ENCODE measurements at places on chromosomes 12 and 14. TPM values are rescaled to one million over a fixed set of nuclear protein-coding genes. Genes with fewer than 3 reads are reported as not detected.

DNA sequence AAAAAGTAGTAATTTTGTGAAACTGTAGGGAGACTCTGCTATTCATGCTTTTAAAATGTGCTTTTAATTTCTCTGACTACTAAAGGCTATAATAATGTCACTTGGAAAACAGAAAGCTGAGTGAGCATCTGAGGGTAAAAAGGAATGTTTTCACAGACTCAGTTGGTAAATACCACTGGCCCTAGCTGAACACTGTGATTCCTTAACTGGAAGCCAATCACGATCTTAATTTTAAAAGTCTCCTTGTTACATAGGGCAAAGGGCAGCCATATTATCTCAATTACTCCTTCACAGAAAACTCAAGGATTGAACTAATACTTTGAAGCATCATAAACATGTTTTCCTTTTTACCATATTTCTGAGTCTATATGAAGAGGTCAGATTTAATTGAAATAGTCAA lies 41.9 kb downstream of the PAWR start:
- no peak for DNase-seq

DNA sequence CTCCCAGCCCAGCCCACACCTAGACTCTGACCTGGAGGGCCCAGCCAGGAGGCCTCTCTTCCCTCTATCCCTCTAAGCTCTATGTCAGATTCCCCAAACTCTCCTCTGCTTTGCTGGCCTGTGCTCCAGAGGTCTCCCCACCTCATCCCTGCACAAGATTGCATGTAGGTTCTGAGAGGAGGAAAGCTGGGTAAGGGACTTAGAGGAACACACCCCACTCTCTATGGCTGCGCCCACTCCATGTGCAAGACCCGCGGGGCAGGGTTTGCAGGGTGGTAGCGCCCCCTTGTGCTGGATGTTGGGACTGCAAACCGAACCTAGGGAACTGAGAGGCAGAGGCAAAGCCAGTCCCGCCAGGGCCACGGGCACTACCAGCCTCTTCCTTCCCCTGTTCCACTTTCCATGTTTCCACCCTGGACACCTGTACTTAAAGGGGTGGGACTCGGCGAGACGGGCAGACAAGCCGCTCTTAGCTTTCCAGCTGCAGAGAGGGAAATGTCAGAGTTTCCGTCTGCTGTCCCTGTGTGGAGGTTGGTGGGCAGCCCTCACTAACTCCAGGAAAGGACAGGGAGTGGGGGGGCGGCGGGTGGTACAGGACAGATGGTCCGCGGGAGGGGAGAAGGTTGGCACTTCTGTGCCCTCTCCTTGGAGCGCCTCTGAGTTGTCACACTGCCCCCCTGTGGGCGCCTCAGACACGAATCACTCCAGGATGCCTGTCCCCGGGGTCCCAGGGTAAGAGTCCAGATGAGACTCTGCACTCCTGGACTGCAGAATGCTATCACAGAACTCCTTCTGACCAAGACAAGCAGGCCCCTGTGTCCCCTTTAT lies 16.8 kb downstream of the MMP14 start:
- no peak for DNase-seq

GRCh38 chr12:47876440-47876960 lies 28.3 kb downstream of the VDR start:
- no peak for DNase-seq

GRCh38 chr12:66409195-66409871 lies 107.0 kb downstream of the HELB start:
- no peak for DNase-seq

- DNase-seq: no peak
Measured at GRCh38 chr12:53200107-53200457, 7.0 kb downstream of the ITGB7 start.

DNA sequence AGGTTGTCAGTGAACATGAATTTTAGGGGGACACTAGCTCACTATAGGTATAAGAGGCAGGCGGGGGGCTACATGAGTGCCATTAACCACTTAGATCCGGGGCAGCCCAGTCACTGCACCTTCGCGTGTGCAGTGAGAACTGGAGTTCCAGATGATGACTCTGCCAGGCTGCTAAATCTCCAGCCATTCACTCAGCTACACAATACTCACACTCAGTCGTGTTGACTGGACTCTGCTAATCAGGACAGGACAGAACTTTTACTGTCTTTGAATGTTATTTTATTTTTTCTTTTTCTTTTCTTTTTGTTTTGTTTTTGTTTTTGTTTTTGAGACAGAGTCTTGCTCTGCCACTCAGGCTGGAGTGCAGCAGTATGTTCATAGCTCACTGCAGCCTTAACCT lies 465.6 kb downstream of the AACS start:
- no peak for DNase-seq

DNA sequence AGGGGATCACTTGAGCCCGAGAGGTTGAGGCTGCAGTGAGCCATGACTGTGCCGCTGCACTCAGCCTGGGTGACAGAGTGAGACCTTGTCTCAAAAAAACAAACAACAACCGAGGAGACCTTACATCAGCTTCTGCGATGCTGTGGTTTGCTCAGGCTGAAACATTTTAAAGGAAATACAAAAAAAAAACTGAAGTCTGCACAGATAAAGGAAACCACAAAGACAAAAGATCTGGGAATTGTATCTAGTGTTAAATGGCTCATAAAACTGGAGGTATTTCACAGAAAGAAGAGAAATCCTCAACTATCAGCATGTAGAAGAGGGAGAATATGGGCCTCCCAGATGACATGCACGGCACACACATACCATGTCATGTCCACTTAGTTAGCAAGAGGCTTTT lies 60.3 kb upstream of the VPS33A start:
- DNase-seq: no peak

GRCh38 chr12:54404061-54405004 lies 14.7 kb downstream of the ITGA5 start:
- DNase-seq: no peak

DNA sequence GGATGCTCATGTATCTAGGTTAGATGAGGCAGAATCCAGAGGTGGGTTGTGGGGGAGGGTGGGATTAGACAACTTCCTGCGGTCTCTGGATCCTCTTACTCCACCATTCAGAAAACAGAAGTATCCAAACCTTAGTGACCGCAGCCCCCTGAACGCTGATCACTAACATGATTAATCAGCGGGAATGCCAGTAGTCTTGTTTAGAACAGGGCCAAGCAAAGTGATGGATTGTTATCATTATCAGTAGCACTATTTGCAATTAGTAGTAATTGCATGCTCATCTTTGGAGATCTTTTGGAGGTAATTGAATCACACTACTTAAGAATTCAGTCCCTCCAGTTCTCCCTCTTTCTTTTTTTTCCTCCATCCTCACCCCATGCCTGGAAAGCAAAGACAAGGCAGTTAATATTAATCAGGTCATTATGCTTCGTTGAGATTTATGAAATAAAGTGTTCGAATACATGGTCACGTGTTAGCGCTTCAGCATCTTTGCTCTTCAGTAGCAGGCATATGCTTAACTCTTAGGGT lies 182.8 kb upstream of the NTF3 start:
- no peak for DNase-seq

DNA sequence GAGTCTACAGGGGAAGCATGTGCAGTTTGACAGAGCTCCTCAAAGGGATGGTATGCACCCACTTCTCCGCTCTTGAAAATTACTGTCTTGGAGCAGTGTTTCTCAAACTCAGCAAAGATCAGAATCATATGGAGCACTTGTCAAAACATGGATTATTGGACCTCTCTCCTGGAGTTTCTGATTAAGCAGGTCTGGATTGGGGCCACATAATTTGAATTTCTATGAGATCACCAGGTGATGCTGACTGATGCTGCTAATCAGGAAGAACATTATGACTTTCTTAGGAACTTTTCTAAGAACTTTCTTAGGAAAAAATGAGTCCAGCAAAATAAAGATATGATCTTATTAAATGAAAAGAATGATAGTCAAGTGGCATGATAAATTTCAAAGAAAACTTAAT lies 144.3 kb downstream of the CPNE8 start:
- no peak for DNase-seq

GRCh38 chr14:104117341-104118005 lies 20.9 kb upstream of the KIF26A start:
- no peak for DNase-seq

DNA sequence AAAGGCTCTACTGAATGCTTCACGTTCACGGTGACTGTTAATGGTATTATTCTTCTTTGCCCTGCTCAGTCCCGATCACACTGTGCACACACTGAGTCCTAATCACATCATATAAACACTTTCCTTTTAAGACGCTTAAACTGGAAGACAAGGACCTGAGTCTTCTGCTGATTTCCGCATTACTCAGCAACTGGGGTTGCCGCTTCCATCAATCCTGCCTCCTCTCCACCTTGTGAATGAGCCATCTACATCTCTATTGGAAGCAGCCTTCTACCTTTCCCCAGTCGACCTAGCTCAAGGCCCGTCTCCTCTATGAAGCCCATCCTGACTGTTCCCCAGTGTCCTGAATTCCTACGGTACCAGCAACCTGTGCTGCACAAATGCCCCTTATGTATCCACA lies 104.7 kb downstream of the NCOR2 start:
- DNase-seq: no peak

DNA sequence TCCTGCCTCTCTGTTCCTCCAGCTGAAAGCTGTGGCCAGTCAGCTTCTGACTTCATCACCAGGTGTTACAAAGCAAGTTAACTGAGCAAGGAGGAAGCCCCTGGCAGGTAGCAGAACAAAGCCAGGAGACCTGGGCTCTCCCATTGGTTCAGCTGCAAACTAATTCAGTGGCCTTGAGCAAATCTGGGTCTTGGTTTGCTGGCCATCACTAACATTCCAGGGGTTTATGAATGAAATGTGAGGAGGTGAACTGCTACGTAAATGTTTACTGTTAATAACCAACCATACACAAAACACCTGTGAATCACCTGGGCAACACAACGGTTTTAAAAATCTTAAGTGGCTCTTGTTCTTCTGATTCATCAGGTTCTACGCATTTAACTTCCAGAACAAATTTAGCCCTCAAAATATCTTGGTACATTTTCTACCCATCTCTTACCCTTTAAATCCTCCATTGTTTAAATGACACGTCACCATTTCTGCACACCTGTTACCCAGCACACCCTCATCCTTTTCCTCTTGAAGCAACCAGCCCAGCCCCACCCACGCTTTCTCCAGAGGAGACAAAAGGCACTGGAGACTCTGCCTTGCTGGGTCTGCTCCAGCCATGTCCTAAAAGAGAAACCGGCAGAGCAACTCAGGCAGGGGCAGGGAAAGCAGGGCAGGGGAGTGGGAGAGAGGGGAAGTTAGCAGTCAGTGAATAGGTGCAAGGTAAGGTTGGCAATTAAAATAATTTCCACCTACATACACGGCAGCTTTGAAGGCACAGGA lies 49.3 kb upstream of the TSPAN11 start:
- DNase-seq: no peak

- DNase-seq: no peak
Measured at GRCh38 chr14:71610149-71610548, 322.1 kb upstream of the RGS6 start.

DNA sequence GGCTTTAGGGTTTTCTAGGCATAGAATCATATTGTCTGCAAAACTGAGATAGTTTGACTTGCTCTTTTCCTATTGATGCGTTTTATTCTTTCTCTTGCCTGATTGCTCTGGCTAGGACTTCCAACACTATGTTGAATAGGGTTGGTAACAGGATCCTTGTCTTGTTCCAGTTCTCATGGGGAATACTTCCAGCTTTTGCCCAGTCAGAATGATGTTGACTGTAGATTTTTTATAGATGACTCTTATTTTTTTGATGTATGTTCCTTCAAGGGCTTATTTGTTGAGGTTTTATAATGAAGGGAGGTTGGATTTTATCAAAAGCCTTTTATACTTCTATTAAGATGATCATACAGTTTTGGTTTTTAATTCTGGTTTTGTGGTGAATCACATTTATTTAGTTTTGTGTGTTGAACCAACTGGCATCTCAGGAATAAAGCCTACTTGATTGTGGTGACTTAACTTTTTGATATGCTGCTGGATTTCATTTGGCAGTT lies 478.2 kb downstream of the TMEM117 start:
- DNase-seq: no peak

DNA sequence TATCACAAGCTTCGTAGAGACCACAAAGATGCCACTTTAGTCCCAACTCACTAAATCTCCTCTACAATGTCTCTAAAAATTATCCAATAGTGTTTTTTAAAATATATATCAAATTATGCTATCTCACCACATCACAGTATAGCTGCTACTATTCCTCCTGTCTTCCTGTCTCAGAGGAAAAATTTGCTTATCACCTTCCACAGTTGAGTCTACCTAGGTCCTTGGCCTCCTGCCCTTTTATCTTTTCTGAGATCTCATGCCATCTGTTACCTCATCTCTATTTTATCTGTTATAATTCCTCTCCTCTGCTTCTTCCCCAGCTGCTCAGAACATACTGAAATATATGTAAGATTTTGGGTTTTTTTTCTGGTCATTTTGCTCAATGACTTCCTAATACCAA lies 568.2 kb downstream of the DIO2 start:
- no peak for DNase-seq

Gene GAS2L3
- total RNA-seq: 60.9 TPM

Gene PSMB5
- total RNA-seq: 70.3 TPM

Gene DTX3
- 29.8 TPM for total RNA-seq

Gene MLXIP
- total RNA-seq: 37.8 TPM

Gene FAM222A
- total RNA-seq: 1.2 TPM

Gene NPAS3
- 7.1 TPM for total RNA-seq

Gene NRIP2
- 1.7 TPM for total RNA-seq

Gene PAPLN
- 4.8 TPM for total RNA-seq

All from urinary bladder (tissue), 4 donors.